ENCODE measurements at places on chromosomes 13 and 19. TPM values are rescaled to one million over a fixed set of nuclear protein-coding genes. Genes with fewer than 3 reads are reported as not detected.

Gene RGL3
- total RNA-seq, result 99.2 TPM

Gene OVOL3
- not detected for total RNA-seq

Gene CEACAM4
- not detected for total RNA-seq

Gene VAV1
- 20.6 TPM for total RNA-seq

Gene MEX3D
- total RNA-seq, result 69.2 TPM

Gene CAMSAP3
- total RNA-seq, result 24.0 TPM

Gene KASH5
- total RNA-seq, result not detected

Gene TSSK6
- total RNA-seq, result 4.1 TPM

Gene SLC44A2
- total RNA-seq, result 90.9 TPM

Gene EDDM13
- total RNA-seq, result not detected

Gene ICAM4
- total RNA-seq, result not detected

Gene CEBPA
- total RNA-seq, result 7.0 TPM

Gene PRRG2
- total RNA-seq, result 6.2 TPM

Gene IGFL4
- total RNA-seq, result not detected

Gene C19orf81
- 14.5 TPM for total RNA-seq

Gene EDNRB
- 0.22 TPM for total RNA-seq

Data from HCT116 (cell line).